ENCODE measurements at places on chromosomes 7 and 10.

DNA sequence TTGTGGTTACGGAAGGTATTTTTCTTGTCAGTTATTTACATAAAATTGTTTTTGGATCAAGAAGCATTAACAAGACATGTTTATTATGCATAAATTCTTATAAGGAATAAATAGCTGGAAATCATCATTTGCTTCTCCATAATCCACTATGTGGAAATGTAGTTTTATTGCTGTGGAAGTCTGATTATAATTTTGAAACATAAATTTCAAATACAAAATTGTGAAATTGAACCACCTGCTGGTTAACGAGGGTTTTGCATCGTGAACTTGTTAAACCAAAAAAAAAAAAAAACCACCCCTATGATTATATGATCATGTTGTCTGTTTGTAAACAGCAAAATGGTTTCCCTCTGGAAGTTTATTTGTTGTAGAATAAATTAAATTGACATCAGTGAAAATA is 25.9 kb downstream of the ABRAXAS2 start:
- DNase-seq = no peak

DNA sequence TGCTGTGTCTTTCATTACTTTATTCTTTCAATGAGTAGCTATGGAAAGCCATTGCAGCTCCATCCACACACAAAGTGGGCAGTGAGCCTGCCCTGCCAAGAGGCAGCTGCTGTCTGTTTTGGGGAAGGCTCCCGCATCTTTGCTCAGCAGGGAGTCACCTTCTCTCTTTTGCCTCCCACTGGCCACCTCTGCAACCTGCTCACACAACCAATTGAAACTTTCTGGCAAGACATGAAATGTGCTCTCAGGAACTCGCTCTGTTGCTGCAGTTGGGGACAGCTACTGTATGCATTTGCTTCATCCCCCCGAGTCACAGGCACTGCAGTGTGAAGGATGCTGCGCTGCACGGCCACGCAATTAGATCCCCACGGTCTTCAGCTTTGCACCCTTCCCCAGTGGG is 244.8 kb upstream of the NFE2L3 start:
- DNase-seq = no peak

DNA sequence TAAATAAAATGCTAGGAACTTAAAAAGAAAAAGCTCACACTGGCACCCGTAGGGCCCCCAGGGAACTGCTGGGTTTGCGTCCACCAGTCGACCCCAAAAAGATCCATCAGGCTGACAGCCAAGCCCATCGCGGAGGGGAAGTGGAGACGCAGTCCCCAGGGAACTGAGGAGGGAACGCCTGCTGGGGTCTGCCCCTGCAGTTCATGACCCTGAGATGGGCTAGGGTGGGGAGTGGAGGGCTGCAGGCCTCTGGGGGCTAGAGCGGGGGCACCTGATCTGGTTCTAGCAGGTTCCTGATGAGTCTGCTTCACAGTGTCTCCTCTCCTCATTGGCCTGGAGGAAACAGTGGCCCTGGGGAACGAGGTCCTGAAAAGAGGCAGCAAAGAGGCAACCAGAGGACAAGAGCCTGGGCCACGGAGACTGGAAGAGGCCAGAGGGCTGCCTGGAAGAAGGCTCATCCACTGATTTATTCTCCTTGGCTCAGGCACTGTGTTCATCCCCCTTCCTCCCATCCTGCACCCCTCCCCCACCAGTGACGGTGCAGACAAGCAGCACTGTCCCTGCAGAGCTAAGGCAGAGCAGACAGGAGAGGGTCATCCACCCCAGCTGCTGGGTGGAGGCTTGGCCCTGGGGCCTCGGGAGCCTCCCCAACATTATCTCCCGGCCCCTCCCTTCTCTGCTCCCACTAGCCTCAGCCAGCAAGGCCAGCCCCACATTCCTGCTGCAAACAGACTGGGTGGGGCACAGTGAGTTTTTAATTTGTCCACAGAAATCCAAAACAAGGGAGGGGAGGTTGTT is 24.7 kb upstream of the HSPA12A start:
- no peak for DNase-seq

- DNase-seq = no peak
These were observed 195.3 kb downstream of the FZD1 start for GRCh38 chr7:91459539-91459938.

DNA sequence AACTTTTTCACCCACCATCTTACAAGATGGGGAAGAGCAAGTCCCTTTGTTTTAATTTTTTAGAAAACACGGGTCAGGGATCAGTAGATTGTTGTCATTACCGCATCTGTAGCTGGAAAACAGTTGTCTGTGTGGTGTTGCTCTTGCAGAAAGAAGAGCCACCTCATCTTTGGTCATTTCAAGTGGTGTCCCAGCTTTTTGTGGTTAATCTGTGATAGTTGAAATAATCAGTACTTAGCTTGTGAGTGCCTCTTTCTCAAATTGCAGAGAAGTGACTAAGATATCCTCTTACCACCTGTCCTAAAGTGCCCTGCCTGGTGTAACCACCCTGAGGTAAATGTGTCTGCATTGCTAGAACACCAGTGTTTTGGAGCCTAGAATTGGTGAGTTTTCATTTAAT is 5.5 kb downstream of the PRPF18 start:
- no peak for DNase-seq

- DNase-seq = peak; percentile 9
These were observed 253.5 kb downstream of the MAGI2 start for GRCh38 chr7:79199961-79200360.

GRCh38 chr10:68251151-68251550 is 19.2 kb upstream of the ATOH7 start:
- DNase-seq = no peak

- no peak for DNase-seq
These were observed 263.5 kb upstream of the PODXL start for GRCh38 chr7:131819891-131820290.

GRCh38 chr10:126204320-126204719 is 184.0 kb downstream of the ADAM12 start:
- DNase-seq = no peak

- DNase-seq = no peak
These were observed 220.8 kb upstream of the GPR26 start for GRCh38 chr10:123445261-123445775.

DNA sequence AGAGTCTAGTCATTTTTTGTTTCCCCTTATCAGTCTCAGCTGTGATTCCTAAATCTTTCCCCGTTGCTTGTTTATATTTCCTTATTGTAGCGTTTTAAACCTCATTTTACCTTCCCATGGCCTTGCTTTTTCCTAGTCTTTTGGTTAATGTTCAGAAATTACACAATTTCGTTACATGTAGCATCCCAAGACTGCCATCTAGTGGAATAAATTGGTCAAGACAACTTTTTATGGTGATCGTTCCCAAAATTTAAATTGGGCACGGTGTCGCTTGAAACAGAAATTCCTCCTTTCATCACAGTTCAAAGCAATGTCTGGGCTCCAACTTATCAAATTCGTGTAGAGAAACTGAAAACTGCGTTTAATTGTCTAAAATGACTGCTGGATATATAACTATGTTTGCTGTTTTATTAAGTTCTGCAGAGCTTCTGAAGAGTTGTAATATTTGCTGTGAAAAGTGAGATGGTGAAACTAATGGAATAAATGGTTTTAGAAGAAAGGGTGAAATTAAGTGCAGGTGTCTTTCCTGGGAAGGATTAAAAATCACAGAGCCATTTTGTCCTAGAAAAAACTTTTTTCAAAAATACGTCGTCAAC is 370.2 kb downstream of the PHF14 start:
- DNase-seq = no peak

GRCh38 chr7:92158660-92159575 is 20.0 kb downstream of the LRRD1 start:
- peak; percentile 65 for DNase-seq

DNA sequence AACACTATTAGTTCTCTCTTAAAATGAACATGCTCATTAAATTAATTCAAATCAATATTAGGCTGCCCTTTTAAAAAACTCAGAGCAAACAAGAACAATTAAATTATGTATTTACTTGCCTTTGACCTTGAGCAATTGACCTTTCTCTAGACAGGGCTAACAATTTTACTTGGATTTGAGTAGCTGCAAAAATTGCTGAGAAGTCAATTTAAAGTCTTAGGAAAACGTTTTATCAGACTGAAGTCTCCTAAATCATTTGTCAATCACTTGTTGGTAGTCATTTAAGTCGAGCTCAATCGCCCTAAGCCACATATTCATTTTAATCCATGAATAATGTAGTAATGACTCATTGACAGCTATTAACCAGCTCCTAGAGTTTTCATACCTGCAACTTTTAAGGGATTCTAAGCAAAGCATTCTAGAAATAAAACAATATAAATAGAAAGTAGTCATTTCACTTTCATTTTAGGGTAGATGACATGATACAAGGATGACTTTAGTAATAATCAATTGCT is 84.9 kb upstream of the SEC61G start:
- DNase-seq = no peak

GRCh38 chr7:50978633-50979215 is 196.0 kb upstream of the GRB10 start:
- no peak for DNase-seq

DNA sequence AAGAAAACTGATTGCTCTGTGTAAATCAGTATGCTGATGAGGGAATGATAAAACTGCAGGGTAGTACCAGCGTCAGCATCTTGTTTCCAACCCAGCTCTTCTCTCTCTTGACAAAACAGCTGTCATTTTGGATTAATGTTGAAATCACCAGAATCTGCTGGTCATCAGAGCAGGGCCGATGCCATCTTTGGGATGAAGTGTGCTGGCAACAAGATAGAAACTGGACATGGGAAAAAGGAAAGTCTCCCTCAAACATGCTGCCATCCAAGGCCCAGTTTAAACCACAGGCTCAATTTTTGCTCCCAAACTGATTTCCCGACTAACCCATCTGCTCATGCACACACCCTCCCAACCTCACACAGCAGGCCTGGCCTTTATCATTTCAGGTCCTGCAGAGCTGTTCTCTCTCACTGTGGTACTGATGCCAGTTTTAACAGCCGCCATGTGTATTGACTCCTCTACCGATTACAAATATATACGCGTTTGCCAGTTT is 285.2 kb downstream of the AUTS2 start:
- no peak for DNase-seq

GRCh38 chr7:156402255-156402654 is 238.3 kb upstream of the RNF32 start:
- no peak for DNase-seq

- DNase-seq = no peak
These were observed 108.8 kb downstream of the AHR start for GRCh38 chr7:17407229-17407628.

- DNase-seq = no peak
These were observed 31.7 kb downstream of the TPST1 start for GRCh38 chr7:66236713-66237303.

GRCh38 chr7:124071843-124072242 is 39.0 kb upstream of the TMEM229A start:
- DNase-seq = no peak

- DNase-seq = no peak
These were observed 4.8 kb upstream of the ADAP1 start for GRCh38 chr7:959271-959670.

DNA sequence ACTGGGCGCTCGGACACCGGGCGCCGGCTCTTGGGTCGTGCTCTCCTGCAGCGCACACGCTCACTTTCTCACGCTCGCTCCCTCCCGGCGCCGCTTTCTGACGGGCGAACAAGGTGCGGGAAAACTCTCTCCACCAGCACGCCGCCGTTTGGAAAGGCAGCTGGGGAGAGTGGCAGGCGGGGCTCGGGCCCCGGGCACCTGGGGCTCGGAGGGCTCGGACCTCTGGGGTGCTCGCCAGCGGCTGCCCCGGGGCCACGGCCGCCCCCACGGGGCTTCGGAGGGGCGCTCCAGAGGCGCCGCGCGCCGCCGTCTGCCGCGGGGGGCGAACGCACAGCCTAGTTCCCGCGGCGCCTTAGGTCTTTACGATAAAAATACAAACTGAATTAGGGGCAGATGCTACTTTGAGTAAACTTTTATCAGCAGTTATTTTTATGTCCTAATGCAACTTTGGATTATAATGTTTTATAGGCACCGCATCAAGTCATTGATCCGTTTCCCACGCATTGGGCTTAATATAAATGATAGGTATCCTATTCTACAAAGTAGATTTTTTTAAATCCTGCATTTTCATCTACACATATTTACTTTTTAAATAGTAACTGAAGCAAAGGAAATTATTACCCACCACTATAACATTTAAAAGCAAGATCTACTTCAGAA is 535 bp upstream of the EPC1 start:
- no peak for DNase-seq

DNA sequence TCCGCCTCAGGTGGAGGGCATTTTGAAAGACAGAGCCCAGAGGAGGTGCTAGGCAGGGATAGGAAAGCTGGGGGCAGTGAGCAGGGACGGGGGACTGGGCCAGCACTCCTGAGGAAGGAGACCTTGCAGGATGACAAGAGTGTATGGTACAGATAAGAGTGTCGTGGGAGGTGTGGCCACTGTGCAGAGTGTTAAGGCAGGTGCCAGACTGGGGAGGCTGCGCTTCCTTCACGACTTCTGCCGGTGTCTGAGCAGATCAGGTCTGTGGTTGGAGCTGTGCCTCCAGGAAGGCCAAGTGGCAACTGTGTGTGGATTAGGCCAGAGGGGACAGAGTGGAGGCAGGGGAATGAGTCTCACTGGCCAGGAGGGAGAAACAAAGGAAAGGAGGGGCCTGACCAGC is 161.7 kb downstream of the HIBADH start:
- no peak for DNase-seq

GRCh38 chr7:100137851-100138760 is 10.6 kb upstream of the LAMTOR4 start:
- DNase-seq = no peak

DNA sequence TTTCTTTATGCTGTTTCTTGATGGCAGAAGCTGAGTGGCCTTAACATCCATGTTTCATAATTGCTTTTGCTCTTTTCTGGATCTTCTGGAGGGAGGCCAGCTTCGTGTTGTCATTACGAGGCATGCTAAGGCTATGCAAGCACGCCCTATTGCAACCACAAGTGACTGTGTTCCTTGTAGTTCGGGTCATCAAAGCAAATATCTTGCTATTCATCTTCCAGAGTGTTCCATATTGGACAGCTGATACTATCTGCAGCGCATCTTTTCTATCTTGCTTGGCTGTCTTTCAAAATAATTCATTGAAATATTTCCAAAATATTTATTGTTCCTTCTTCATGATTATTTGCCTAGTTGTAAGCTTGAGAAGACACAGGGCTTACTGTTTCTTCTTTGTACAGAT is 5.0 kb downstream of the EPHB6 start:
- peak; percentile 34 for DNase-seq

DNA sequence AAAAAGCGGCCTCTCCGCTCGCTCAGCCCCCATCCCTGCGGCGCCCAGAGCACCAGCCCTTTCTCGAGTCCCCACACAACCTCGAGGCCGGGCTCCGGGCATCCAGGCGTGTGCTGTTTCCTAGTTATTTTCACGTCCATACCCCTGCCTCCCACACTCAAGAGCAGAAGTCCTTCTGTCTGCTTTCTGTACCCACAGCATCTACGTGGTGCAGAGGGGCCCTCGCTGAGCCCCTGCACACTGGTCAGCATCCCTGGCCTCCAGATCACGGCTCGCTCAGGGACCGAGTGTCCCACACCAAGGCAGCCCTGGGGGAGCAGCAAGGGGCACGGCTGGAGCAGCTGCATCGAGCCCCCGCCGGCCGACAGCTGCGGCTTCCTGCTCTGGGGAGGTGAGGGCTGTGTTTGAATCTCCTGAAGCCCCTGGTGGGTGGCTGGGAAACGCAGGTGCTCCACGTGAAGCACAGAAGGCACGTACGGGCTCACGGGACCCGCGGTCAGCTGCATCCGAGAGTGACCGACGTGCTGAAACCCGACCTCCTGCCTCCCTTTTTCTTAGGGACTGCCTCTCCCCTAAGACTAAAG is 333.1 kb downstream of the DNAJB6 start:
- DNase-seq = no peak

- DNase-seq = no peak
These were observed 126.5 kb upstream of the GAD2 start for GRCh38 chr10:26090026-26090425.

GRCh38 chr10:114375047-114375446 is 29.3 kb downstream of the AFAP1L2 start:
- no peak for DNase-seq

- DNase-seq = peak; percentile 55
These were observed 31.1 kb downstream of the PLXDC2 start for GRCh38 chr10:19847321-19847720.
